ENCODE measurements at places on chromosomes 5 and 9.
A peak's percentile ranks its signal among the peaks of the same experiment; 100 is the strongest.

DNA sequence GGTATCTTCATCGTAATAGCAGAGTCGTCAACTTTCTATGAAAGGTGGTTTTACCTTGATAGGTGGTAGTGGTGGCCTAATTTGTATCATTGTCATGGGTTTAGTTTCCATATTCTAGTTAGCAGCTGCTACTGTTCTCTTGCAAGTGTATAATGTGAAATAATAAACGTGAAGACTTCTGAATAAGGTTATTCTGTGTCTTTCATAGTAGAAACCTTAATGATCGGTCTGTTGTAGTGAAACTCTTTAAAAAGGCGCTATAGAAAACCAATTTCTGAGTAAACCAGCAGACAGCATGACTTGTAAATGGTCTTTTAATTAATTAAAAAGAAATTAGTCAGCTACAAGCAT, 1.6 kb downstream of the SET start:
- DNase-seq: no peak

DNA sequence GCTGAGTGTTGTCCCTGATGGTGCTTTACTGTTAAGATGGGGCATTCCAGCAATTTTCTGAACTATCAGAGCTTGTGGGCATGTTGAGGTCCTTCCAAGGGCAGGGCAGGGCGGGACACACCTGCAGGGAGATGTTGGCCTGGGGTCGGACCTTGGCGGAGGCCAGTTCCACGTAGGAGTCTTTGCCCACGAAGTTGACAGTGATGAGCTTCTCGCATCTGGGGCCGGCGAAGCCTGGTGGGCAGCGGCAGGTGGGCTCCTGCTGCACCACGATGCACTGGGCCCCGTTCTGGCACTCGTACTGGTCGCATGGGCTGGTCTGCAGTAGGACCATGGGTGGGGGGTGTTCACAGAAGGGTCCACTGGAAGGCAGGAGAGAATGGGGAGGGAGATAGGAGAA, 106.4 kb upstream of the PANK3 start:
- DNase-seq: no peak

DNA sequence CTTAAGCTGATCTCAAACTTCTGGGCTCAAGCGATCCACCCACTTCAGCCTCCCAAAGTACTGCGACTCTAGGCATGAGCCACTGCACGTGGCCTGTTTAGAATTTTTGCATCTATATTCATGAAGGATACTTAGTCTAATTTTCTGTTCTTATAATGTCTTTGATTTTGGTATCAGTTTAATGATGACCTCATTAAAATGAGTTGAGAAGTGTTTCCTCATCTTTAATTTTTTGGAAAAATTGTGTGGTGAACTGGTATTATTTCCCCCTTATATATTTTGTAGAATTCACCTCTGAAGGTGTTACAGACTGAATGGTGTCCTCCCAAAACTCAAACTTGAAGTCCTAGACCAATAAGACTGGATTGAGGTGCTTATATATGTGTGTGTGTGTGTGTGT, 46.5 kb downstream of the ANKRD31 start:
- DNase-seq: no peak

DNA sequence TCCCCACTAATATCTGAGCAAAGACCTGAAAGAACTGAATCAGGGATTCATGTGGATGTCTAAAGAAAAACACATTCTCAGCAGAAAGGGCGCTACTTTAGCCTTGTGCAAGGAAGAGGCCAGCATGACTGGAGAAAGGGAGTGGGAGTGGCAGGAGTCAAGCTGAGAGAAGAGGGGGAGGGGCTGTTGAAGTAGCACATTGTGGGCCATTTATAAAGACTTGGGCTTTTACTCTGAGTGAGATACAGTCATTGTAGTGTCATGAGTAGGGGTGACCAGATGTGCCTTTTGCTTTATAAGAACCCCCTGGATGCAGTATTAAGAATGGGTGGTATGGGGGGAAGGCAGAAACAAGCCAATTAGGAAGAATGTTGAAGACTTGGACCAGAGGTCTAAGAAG, 452.8 kb downstream of the ENC1 start:
- peak; percentile 37 for DNase-seq

- no peak for DNase-seq
These were observed 21.9 kb upstream of the TTC39B start for GRCh38 chr9:15328946-15329345.

DNA sequence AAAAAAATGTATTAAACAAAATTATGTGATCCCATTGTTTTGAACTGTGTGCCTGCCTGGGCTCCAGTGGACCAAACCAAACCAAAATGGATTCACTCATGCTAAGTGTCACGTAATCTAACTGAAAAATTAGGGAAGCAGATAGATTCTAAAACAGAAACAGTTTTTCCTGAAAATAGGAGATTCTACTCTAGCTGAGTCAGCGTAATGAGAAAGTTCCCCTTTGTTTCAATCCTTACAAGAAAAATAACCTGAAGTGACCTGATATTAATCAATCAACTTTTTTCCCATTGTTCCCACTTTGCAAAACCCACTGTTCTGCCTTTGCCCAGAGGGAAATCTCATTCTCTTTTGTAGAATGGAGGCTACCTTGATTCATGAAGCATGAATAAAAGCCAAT, 682.4 kb upstream of the CDH10 start:
- DNase-seq: no peak

DNA sequence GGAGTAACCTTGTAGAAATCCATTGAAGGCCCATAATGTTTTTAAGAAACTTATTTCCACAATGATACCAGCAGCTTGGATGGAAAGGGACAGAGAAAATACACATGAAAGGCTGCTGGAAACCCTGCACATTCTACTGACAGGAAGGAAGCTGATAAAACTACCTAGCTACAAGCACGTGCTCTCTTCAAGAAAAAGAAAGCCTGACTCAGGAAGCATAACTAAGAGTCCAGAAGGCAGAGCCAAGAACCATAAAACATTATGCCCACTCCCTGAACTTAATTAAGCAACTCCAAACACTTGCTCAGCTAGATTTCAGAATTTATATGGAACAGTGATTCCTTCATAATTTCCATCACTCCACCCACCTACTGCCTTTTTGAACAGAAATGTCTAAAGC, 430.8 kb downstream of the SEMA5A start:
- no peak for DNase-seq

Measured in fibroblast of upper back skin (primary cell).